ENCODE measurements at places on chromosomes 3 and 15.

DNA sequence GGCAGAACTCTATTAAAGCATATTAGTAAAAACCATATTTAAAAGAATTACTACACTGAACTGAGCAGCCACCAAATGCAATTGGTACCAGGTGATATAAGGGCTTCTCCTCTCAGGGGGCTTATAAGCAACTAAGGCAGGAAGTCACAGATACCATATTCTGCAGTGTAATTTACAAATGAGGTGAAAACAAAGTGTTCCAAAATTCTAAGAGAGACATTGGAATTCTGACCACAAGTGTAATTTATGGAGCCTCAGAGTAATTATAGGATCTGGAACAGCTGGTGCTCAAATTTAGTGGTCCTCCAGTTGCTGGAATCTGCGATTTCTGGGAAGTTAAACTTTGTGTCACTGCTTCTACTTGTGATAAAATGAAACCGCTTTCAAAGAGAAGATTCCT lies 3.1 kb upstream of the NR1I2 start:
- no peak for DNase-seq

DNA sequence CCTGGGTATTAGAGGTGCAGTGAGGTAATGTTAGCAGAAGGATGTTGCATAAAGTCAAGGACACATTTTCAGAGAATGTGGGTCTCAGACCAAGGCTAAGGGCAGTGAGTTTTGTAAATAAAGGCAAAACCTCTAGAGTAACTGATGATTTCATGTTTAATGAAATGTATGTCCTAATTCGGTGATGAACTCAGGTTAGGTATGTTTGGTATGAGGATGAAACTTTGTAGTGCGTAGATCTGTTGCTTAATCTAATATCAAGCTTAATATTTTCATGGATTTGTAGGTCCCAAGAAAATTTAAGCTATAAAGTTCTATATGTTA lies 3.6 kb downstream of the USP50 start:
- no peak for DNase-seq

- DNase-seq, result no peak
These were observed 258.9 kb downstream of the PDZRN3 start for GRCh38 chr3:73365756-73366397.

GRCh38 chr3:29385046-29385830 lies 104.4 kb downstream of the RBMS3 start:
- DNase-seq, result no peak

- DNase-seq, result no peak
These were observed 602.1 kb downstream of the MAGI1 start for GRCh38 chr3:65436580-65436979.

GRCh38 chr15:85381850-85382751 lies 1.7 kb downstream of the AKAP13 start:
- no peak for DNase-seq

DNA sequence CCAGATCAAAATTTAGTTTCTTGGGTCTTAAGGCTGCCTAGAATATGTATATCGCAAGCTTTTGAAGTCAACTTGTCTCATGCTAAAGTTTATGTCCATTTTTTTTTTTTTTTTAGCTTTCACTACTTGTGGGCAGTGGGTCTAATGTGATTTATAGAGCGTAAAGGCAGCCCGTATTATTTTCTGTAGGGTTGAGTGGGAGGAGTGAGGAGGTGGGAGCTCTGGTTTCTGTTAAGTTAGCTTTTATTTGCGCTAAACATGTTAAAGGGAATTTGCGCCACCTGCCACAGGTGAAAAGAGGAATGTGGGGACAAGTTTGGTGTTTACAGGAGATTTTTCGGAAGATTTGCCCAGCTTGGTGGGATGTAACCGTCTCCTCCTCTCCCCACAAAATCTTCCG lies 234.2 kb downstream of the IL20RB start:
- no peak for DNase-seq

DNA sequence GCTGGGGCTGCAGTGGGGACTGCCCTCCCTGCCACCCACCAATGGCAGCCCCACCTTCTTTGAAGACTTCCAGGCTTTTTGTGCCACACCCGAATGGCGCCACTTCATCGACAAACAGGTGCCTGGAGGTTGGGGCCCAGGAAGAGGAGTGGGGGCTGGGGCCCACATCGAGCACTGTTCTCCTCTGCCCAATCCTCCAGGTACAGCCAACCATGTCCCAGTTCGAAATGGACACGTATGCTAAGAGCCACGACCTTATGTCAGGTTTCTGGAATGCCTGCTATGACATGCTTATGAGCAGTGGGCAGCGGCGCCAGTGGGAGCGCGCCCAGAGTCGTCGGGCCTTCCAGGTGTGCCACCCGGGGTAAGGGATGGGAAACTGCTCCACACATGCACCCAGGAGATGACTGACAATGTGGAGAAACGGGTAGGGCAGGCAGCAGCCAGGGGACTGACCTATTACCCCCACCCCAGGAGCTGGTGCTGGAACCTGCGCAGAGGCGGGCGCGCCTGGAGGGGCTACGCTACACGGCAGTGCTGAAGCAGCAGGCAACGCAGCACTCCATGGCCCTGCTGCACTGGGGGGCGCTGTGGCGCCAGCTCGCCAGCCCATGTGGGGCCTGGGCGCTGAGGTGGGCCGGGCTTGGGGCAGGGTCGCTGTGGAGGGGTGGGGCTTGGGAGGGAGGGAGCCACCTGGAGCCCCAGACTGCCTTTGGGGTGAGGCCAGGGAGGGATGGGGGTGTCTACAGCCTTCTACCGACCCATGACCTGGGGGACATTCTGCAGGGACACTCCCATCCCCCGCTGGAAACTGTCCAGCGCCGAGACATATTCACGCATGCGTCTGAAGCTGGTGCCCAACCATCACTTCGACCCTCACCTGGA lies 22.9 kb downstream of the NBEAL2 start:
- no peak for DNase-seq

DNA sequence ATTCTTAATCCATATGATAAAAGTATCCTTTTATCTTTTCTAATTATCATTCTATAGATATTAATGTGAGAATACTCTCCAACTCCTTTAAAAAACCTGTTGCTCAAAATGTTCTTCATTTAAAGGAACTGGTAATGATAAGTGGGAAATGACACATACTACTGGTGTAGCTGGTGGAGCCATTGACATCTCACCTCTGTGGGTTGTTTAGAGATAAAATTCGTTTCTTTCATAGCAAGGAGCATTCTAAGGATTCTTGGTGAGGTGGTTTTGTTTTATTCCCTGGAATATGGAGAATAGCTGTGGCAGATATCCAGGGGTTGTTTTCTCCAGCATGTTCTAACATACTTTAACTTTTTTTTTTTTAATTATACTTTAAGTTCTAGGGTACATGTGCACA lies 299.8 kb upstream of the THBS1 start:
- no peak for DNase-seq

DNA sequence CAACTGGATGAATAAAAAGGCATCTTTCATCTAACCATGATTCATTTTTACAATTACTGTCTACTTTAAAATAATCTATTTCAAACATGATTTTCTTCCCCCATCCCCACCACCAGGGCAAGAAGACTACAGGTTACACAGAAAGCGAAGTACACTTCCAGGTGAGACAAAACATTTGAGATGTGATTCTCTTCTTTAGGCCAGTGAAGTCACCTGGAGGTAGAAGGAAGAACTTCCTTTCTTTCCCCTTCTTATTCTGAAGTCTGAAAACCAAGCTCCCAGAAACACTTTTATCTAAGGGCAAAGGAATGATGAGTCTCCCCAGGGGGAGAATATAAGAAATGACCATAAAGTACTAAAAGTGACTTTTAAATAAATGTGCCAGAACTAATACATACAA lies 36.7 kb downstream of the SHQ1 start:
- no peak for DNase-seq

DNA sequence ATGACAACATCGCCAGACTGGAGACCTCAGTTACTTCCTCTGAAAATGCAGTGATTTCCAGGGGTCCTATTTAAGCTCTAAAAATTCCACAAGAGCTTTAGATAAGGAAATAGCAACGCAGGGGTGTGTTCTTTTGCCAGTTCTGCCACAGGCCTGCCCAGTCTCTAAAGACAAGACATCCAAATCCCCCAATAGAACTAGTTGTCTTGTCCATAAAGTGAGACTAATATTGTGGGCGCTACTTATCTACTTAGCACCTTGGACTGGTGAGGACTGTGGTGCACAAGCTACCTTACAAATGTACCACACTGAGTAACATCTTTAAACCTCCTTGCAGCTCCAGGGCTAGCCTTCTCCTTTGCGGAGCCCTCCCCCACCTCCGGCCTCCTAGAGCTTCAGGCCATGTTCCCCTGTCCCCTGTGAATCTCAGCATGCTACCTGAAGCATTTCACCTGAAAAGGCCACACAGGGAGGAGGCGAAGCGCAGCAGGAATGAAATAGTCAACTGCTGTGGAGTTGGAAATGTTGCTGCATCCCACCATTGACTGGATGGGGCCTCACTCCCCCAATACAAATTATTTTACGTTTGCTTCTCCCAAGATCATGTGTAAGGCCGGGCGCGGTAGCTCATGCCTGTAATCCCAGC lies 9.6 kb upstream of the LRRC2 start:
- DNase-seq, result no peak

DNA sequence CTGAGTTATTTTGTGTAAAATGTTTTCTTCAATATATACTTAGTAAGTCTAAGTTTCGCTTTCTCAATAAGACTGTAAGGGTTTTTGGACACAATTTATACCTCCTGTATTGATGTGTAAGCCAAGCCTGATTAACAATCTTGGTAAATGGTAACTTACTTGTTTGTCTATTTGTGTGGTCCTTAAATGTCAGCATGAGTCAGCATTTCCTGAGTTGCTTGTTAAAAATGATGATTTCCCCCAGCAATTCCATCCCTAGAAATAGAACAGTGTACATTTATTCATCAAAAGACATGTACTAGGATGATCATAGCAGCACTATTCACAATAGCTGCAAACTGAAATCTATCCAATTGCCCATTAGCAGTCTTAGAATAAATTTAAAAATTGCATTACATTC lies 53.4 kb upstream of the LRIG1 start:
- DNase-seq, result no peak

- no peak for DNase-seq
These were observed 66.4 kb downstream of the TFG start for GRCh38 chr3:100775669-100776068.

DNA sequence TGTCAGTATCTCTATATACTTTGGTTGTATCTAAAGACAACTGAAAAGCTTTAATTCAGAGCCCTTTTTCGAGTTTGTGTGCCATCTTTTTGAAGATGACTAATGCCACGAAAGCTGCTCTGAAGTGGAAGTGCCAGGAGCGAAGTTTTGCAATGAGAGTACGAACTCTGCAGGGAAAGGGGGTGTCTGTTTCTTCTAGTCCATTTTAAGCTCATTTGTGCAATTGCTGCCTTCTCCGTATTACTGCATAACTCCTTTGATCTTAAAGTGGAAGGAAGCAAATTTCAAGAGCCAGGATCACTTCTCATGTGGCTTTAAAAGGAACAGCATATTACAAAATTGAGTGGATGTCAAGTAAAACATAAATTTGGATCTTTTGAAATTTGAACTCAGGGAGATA lies 245.3 kb downstream of the FEZF2 start:
- DNase-seq, result no peak

GRCh38 chr3:86969500-86970189 lies 21.3 kb downstream of the VGLL3 start:
- DNase-seq, result no peak

GRCh38 chr3:124557433-124558232 lies 172.6 kb upstream of the UMPS start:
- DNase-seq, result no peak

GRCh38 chr3:48516571-48516970 lies 12.6 kb upstream of the SHISA5 start:
- no peak for DNase-seq

DNA sequence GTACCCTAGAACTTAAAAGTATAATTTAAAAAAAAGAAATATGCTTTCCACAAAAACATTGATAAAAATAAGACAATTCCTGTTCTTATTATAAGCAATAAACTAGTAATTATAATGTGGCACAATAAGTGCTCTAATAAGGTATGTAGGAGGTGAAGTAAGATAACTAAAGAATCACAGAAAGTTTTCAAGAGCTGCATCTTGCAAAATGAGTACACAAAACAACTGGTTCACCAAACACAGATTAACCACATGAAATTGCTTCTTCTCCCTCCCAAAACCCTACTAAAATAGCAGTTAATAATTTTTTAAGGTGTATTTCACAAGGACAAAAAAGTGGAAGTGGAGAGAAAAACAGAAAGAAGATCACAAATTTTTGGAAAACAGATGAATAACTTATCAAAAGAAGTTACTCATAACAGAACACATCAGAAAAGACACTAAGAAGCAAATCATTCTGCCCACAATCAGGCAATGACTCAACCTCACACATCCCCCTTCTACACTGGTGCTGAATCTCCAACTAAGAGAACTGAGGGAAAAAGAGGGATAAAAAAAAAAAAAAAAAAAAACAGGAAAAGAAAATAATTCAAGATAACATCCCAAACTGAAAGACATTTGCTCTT lies 64.2 kb downstream of the TBC1D5 start:
- DNase-seq, result no peak

Measured in NCI-H187 treated with DMSO at 0.1 percent for 48 hours (cell line).